ENCODE measurements at places on chromosomes 6 and 20.
A peak's percentile ranks its signal among the peaks of the same experiment; 100 is the strongest.

- DNase-seq, result no peak
Observed at GRCh38 chr6:15499125-15499524, 163.7 kb downstream of the DTNBP1 start.

DNA sequence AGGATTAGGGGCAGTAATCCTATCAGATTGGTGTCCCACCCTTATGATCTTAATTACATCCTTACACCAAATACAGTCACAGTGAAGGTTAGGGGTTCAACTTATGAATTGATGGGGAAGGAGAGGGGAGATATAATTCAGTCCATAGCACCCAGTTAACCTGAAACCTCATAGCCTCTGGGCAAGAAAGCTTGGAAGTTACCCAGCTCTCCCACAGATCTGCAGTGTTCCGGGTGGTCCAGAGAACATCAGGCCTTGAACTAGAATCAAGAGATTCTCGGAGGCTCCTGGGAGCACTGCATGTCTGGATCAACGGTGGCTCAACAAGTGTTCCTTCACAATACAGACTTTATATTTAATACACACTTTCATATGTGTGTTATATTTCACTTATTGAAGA is 392.6 kb upstream of the MARCKS start:
- no peak for DNase-seq

DNA sequence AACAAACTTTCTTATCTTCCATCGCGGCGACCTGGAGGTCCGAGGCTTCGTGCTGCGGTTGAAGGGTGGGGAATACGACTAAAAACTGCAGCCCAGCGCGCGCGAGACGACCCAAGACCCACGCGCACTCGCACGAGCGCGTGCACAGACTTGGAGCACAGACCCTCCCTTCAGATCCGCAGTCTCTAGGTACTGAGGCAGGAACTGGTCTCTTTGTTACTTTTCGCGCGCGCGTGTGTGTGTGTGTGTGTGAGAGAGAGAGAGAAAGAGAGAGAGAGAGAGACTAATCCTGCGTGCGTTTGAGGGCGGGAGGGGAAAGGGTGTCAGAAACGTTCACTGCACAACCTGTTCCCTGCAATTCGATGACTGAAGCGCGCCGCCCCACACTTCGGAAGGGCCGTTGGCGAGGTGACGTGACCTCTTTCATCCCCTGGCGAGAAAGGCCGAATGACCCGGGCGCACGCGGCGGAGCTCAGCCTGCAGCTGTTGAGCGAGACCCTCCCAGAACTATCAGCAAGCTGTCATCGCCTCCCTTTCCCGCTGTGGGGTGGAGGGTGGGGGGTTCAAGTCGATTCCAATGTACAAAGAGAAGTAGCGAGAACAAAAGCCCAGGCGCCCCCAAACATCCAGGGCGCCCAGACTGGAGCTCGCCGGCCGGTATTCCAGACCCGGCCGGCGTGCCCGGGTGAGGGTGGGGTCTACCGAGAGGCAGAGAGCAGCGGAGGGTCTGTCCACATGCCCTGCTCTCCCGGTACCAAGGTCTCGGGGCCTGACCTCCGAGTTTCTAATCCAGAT is 1.5 kb upstream of the TUBB2B start:
- peak; percentile 12 for DNase-seq

DNA sequence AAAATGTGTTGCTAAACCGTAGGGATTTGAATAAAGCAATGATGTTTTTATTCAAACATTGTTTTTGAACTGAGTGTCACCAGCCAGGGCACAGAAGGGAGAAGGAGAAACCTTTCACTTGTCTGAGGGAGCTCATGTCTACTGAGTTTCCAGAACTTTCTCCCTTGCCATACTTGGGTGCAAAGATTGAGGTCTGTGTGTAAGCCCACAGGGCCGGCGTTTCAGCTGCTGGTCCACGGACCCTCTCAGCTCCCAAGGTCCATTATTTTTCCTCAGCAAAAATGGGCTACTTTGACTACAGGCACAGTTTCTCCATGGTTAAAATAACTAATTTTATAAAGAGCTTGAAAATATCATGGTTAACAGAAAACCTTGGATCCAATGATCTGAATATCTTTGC is 32.6 kb downstream of the PSMG4 start:
- no peak for DNase-seq

DNA sequence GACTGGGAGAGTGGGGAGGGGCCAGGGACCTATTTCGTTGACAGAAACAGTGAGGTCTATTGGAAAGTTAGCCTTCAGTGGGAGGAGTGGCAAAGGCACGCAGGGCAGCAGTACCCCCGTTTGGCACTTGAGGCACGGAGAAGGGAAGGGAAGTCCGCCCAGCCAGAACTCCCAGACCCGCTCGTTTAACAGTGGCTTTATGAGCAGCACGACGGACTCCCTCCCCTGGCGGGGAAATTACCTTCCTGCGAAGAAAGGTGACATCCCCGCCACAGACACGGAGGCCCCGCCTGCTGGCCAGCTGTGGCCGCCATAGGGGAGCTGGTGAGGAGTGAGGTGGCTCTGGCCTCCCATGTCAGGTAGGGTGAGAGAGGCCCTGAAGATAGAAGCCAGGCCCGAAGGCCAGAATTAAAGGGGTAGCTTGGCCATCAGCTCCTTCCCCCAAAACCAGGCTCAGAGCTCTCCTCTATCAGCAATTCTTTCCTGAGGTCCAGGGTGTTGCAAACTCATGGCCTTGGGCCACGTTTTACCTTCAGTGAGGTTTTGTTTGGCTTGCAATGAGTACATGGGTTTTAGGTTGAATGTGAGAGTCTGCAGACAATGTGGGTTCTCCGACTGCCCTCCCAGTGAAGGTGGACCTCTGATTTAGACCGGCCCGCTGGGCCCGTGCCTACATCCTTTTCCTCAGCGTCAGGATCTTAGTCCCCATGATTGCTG is 123.7 kb downstream of the MRPL14 start:
- DNase-seq, result no peak

DNA sequence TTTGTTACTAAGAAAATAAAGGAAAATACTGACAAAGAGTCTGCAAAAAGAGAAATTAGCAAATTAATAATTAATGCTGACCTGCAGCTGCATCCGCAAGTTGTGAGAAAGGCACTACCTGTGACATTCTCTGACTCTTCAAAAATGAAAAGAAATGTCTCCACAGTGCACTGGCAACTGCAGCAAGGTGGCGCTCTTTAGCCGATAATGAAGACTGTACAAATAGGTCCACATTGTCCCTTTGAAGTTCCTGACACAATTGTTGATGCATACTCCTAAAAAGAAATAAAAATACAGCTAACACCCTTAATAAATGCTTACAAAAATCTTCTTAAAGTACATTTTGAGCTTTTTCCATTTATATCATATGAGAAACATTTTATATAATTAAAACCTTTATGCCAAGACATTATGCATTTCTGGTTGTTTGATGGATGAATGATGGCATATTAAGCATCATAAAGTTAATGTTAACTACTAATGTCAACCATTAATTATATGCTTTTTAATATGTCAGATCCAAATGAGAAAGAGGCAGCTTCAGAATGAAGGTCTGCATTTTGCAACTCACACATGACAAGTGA is 96.5 kb downstream of the MMS22L start:
- DNase-seq, result peak; percentile 22

DNA sequence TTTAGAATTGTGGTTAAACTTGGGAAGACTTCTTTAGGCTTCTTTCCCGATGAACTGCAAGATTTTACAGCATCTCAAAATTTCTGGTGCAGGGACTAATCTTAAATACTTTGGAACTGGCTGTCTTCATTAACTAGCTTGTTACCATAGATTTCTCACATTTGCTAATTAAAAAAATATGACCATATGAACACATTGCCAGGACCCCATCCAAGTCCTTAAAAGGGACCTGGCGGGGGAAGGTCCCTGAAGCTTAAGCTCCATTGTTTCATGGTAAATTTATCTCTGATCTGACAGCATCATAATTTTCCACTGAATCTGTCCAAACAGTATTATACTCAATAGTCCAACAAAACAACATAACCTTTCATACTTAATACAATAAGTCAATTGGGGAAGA is 517.8 kb upstream of the FLRT3 start:
- no peak for DNase-seq

GRCh38 chr20:9503526-9504245 is 10.7 kb upstream of the LAMP5 start:
- DNase-seq, result no peak

DNA sequence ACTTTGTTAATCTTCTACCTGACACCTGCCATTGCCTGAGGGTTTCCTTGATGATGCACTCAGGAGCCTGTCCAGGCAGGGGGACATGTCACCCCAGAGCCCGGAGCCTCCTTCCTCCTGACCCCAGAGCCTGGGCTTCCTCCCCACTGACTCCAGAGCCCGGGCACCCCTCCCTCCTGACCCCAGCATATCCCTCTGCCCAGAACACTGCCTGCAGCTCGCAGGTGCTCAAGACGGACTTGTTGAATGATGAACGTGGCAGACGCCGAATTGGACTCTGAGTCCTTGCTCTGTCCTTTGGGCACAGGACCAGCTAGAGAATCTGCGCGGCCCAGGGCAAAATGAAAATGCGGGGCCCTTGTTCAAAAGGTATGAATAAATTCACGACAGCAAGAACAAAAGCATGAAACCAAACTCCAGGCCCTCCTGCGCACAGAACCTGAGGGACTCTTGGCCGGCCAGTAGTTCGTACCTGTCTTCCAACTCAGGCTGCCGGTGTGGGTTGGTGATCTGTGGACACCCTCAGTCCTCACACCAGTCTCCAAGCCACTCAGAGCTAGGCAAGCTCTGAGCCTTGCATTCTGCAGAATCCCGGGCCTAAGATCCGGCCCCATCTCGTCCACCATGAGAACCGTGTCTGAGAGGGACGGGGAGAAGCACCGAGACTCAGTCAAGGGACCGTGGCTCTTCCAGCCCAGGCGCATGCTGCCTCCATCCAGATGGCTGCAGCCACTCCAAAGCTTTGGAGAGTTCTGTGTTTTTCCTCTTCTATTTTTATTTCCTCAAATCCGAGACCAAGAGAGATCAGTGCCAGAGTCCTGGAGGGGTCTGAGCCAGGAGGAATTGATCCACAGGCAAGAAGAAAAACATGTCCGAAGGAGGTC is 104.7 kb downstream of the BMP7 start:
- DNase-seq, result no peak

GRCh38 chr6:20789162-20789561 is 254.9 kb downstream of the CDKAL1 start:
- DNase-seq, result no peak

DNA sequence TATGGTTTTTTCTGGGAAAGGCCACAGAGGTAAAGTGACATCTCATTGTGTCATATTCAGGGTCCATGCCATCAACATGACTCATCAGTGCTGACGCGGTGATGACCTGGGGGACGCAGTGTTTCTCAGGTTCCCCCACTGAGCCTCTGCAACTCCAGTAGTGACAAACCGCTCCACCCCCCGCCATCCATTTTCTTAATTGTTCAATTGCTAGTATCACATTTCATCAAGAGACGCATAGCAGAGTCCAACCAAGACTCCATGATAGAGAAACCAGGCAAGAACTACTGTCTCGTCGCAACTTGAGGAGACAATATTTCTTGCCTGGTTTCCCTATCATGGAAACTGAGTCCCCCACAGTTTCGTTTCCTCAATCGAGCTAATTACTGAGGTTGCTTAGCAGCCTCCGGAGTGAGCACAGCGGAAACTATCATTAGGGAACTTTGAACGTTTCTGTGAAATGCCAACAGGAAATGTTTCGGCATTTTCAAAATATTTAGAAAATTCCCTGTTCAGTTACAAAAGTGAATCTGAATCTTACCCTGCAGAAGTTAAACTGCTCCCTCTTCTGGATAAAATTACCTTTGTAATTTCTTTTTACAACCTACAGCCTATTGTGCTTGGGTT is 12.2 kb upstream of the SERPINB1 start:
- peak; percentile 73 for DNase-seq

GRCh38 chr20:16321291-16321690 is 252.0 kb downstream of the KIF16B start:
- no peak for DNase-seq

- DNase-seq, result no peak
Observed at GRCh38 chr6:105069821-105070445, 109.9 kb downstream of the POPDC3 start.

DNA sequence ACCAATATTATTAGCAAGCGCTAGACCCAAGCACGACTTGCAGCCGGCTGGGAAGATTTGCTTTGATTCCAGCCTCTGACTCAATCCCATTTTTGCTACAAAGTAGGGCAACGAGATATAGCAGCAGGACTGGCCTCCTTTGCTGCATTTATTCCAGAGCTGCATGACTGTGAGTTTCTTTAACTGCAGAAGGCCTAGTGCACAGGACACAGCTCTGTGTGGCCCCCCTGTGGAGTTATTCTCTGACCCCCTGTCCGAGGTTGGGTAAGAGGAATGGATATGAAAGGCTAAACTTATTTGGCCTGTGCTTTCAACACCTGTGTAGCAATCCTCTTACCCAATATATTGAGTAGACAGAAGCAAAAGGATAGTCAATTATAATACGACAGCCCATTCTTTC is 133.3 kb upstream of the SPTLC3 start:
- no peak for DNase-seq

DNA sequence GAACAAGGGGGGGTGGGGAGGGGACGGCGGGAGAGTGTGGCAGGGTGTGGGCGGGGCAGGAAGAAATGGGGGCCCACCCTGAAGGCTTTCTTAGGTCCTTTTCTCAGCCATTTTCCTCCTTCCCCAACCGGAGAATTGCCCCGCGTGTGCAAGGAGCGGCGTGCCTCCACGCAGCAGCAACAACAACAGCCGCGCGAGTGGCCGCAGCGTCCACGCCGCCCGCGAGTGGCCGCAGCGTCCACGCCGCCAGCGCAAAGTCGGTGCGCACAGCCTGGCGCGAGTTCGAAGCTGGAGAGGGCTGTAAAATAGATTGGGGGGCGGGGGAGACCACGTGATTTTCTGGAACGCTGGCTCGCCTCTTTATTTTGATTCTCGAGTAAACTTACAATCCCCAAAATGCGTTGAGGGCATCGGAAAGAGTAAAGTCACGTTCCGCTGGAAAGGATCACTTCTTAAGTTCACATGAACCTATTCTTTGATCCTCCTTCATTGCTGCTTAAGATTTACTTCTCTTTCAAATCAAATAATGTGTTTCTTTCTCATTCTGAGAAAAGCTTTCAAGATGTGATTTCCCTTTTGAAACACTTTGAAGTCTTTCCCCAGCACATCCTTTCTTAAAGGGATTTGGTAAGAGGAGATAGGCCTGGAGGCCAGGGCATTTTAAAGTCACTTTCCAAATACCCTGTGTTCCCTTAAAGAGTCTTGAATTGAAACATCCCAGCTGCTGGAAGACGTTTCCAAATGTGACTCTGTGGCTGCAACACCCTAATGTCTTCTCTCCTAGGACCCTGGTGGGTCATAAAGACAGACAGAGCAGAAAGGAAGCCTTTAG is 66.7 kb upstream of the ZNF217 start:
- DNase-seq, result peak; percentile 14

- DNase-seq, result no peak
Observed at GRCh38 chr20:63931735-63932134, 24.5 kb downstream of the UCKL1 start.

GRCh38 chr6:144999127-144999526 is 714.0 kb downstream of the UTRN start:
- no peak for DNase-seq

DNA sequence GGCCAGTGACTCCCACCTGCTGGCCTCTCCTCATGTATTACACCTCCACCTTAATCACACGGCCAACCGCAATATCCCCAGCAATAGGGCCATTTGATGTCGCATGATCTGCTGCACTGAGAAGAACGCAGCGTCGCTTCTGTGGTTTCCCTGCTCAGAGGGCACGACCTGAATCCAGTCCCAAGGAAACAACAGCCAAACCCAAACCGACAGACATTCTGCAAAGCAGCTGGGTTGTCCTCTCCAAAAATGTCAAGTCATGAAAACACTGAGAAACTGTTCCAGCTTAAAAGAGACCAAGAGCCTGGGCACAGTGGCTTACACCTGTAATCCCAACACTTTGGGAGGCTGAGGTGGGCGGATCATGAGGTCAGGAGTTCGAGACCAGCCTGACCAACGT is 7.5 kb upstream of the BPI start:
- DNase-seq, result no peak

- DNase-seq, result no peak
Observed at GRCh38 chr6:42084889-42085288, 34.6 kb downstream of the TAF8 start.
